ENCODE measurements at places on chromosomes 6 and 20. TPM values are rescaled to one million over a fixed set of nuclear protein-coding genes. Genes with fewer than 3 reads are reported as not detected.

SAMD3 gene
- total RNA-seq, result 0.73 TPM

VSX1 gene
- 4.2 TPM for total RNA-seq

CST5 gene
- not detected for total RNA-seq

RSPO4 gene
- total RNA-seq, result 0.23 TPM

RAB44 gene
- not detected for total RNA-seq

ADTRP gene
- total RNA-seq, result not detected

C20orf141 gene
- total RNA-seq, result not detected

ADAM33 gene
- 3.0 TPM for total RNA-seq

NT5E gene
- total RNA-seq, result 0.28 TPM

DNA sequence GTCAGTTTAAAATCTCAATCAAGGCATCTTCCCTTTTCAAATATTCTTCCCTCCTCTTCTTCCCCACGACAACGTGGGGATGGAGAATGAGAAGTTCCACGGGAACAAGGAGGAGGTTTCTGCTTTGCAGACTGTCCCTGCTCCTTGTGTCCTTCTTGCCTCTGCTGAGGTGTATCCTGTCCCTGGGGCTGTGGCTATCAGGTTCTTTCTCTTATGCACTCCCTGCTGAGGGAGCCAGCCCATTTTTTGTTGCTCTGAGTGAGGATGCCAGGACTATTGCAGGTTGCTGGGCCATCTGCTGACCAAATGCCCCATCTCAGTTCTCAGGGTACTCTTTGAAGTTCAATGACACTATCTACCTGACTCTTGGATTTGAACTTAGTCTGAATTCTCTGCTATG lies 533.6 kb downstream of the RNF144B start:
- H3K4me3 ChIP-seq, result no peak overlapping the region
- no peak for DNase-seq
- no peaks in the 10 kb centered on the region for H3K36me3 ChIP-seq

DNA sequence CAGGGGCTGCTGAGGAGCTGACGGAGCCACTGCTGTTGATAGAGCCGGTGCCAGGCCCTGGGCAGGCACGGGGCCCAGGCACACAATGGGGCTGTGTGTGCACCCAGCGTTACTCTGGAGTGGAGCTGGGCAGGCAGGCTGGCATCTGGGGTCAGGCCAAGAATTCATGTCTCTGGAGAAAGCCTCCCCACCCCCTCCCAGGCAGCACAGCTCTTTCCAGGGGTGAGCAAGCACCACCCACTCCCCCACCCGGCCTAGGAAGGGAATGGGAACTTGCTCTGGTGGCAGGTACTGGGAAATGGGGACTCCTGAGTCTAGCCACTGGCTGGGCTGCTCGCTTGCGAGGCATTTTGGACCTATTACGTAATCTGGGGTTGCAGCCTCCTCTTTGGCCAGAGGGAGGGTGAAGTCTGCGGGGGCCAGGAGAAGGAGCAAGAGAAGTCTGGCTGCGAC lies 22.7 kb downstream of the TFEB start:
- H3K27me3 ChIP-seq, result peaks cover 6% of the 10 kb centered on the region
- no peak overlapping the region for H3K4me3 ChIP-seq
- H3K36me3 ChIP-seq, result no peaks in the 10 kb centered on the region
- DNase-seq, result no peak

DNA sequence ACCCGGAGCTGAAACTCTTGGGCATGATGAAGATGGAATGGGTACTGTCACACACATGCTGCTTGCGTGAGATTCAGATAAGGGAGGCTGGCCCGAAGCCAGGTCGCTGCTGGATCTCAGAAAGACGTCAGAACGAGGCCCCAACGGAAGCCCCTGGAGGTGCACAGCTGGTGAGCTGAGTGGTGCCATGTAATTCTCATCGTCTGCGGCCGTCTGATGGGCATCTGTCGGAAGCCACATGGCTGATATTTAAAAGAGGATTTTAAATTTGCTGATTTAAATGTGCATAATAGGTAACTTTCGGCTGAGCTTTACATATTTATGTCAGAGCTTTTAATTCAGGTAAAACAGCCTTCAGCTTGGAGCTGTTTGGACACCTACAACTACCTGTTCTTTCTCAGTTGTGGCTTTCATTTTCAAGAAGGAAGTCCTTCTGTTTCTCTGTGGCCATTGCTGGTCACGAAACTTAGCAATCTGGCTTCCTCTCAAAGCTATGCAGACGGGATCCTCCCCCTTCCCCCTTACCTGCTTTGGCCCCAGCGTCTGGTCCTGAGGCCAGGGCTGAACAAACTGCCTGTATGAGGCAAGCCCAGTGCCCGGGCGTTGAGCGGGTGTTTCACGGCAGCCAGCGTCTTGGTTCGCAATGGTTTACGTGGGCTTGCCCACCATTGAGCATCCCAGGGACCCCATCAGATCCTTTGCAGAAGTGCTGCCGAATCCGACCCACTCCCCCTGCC lies 9.2 kb downstream of the SLCO4A1 start:
- no peak overlapping the region for H3K4me3 ChIP-seq
- H3K36me3 ChIP-seq, result no peaks in the 10 kb centered on the region
- peaks cover 9% of the 10 kb centered on the region for H3K4me1 ChIP-seq
- H3K27me3 ChIP-seq, result peaks cover 12% of the 10 kb centered on the region

- peaks cover 44% of the 10 kb centered on the region for H3K4me1 ChIP-seq
- H3K27me3 ChIP-seq, result no peaks in the 10 kb centered on the region
- H3K36me3 ChIP-seq, result no peaks in the 10 kb centered on the region
Measured at GRCh38 chr6:148760568-148761526, 14.0 kb downstream of the UST start.

GRCh38 chr6:43076464-43077332 lies 584 bp downstream of the PTK7 start:
- H3K27me3 ChIP-seq, result no peaks in the 10 kb centered on the region
- H3K4me1 ChIP-seq, result peaks cover 26% of the 10 kb centered on the region
- DNase-seq, result peak; percentile 48

DNA sequence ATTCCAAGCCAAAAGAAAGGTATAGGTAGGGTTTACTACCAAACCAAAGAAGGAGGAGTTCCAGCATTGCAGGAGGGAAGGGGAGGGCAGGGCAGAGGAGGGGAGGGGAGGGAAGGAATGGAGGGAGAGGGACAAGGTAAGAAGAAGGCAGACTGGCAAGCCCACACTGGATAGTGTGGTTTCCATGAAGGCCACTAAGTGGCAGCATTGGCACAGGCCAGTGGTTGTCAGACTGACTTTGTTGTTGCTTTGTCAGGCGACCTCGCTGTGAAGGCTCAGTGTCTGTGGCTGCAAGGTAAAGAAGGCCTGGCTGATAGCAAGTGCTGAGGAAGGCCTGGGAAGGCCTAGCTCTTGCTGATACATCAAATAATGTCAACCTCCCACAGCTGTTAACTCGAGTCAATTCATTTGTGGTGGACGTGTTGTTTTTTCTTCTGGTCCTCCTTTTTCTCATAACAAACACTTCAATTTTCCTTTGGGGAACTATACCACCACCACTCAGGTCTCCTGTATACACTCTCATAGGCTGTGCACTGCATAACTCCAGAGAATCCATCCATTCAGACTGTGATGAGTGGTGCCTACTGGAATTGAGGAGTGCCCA lies 7.7 kb upstream of the ZNF334 start:
- H3K4me1 ChIP-seq, result no peaks in the 10 kb centered on the region
- H3K4me3 ChIP-seq, result no peak overlapping the region
- DNase-seq, result peak; percentile 44
- no peak overlapping the region for H3K27ac ChIP-seq
- H3K27me3 ChIP-seq, result peaks cover 55% of the 10 kb centered on the region
- no peaks in the 10 kb centered on the region for H3K36me3 ChIP-seq

DNA sequence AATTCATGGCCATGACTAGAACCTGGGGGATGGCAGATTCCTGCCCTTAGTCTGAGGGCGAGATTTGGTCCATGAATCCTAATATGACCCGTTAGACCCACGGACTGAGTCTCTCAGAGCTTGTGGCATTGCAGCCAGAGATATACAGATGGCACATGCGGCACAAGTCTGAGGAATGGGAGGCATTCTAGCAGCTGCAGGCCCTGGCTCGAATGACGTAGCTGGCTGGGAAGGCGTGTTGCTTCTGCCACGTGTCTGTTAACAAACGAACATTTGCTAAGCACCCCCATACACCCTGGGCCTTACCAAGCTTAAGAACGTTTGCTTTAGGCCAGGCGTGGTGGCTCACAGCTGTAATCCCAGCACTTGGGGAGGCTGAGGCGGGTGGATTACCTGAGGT lies 68.0 kb downstream of the CD164 start:
- peaks cover 11% of the 10 kb centered on the region for H3K4me1 ChIP-seq
- DNase-seq, result no peak
- no peak overlapping the region for H3K4me3 ChIP-seq
- no peak overlapping the region for H3K27ac ChIP-seq
- no peaks in the 10 kb centered on the region for H3K36me3 ChIP-seq
- H3K27me3 ChIP-seq, result no peaks in the 10 kb centered on the region

DNA sequence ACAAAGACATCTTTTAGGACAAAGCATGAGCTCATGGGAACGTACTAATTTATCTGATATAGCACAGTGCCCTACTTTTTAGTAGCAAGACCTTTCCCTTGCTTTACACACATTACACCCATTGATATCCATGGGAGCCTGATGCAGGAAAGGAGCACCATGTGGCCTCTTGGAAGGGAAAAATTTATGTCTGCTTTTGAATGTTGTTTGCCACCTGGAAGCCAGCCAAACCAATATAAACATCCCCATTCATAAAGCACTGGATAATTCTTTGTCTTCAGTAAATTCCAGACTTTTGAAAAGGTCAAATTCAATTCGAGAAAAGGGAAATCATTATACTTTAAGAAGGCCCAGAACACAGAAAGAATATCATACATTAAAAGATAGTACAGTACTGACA lies 152.3 kb upstream of the BEND6 start:
- H3K27ac ChIP-seq, result peak overlapping the region; percentile 36
- DNase-seq, result no peak

DNA sequence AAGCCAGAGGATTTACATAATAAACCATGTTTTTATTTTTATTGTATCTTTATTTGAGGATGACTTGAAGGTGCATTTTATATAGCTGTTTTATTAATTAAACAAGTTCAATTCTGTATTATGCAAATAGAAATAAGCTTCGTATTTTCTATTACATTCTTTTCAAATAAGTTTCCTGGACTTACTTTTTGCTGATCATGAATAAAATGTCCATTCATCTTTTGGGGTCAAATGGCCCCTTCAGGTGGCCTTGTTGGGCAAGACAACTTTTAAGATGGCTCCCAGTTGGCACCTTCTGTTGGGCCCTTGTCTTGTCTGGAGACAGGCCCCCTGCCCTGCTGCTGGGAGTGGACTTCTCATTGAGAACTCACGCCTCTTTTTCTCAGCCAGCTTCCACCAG lies 654.6 kb upstream of the NOX3 start:
- H3K4me1 ChIP-seq, result peaks cover 21% of the 10 kb centered on the region
- H3K36me3 ChIP-seq, result no peaks in the 10 kb centered on the region
- DNase-seq, result no peak
- no peak overlapping the region for H3K4me3 ChIP-seq
- H3K27me3 ChIP-seq, result no peaks in the 10 kb centered on the region

GRCh38 chr20:43530321-43531090 lies 23.0 kb downstream of the L3MBTL1 start:
- H3K27me3 ChIP-seq, result no peaks in the 10 kb centered on the region
- no peak for DNase-seq
- peaks cover 2% of the 10 kb centered on the region for H3K36me3 ChIP-seq
- H3K4me1 ChIP-seq, result no peaks in the 10 kb centered on the region

GRCh38 chr6:82363428-82364086 lies at the start of gene TPBG:
TPBG (plus strand) TSS chr6:82363817; CDS start chr6:82364962, 1,145 bp downstream.
- DNase-seq, result peak; percentile 59
- peaks cover 57% of the 10 kb centered on the region for H3K27me3 ChIP-seq
- H3K36me3 ChIP-seq, result no peaks in the 10 kb centered on the region
- H3K4me3 ChIP-seq, result peak within 1 kb of the TSS; percentile 95
- H3K27ac ChIP-seq, result peak within 1 kb of the TSS; percentile 86
- H3K4me1 ChIP-seq, result peaks cover 29% of the 10 kb centered on the region

DNA sequence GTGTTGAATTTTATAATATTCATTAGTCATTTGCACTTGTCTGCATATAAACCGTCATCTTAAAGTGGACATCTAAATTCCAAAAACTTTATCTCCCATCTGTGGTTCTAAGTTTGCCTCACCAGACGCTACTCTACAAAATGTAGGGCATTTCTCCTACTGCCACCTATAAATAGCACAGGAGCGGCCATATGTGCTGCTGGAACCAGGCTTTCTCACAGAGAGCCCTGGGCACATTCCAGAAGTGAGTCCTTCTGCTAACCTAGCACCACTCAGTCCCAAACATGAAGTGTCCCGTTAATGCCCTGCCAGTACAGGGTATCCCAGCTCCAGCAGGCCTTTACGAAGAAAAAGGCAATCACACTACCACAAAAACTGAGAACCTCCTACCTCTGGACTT lies 153.7 kb downstream of the TMEM242 start:
- peaks cover 9% of the 10 kb centered on the region for H3K36me3 ChIP-seq
- DNase-seq, result no peak
- H3K27me3 ChIP-seq, result no peaks in the 10 kb centered on the region

Data from neural crest cell (in vitro differentiated cells).